ENCODE measurements at places on chromosomes 5 and 9. TPM values are rescaled to one million over a fixed set of nuclear protein-coding genes. Genes with fewer than 3 reads are reported as not detected.

ACTBL2 gene
- polyA plus RNA-seq: not detected

FBP2 gene
- polyA plus RNA-seq: not detected

MCCC2 gene
- 33.2 TPM for polyA plus RNA-seq

DND1 gene
- not detected for polyA plus RNA-seq

MRPL22 gene
- 87.4 TPM for polyA plus RNA-seq

PCDHGA11 gene
- 0.15 TPM for polyA plus RNA-seq

ENTPD2 gene
- not detected for polyA plus RNA-seq

AHRR gene
- 0.05 TPM for polyA plus RNA-seq

EDIL3 gene
- not detected for polyA plus RNA-seq

TMEM203 gene
- polyA plus RNA-seq: 106 TPM

PROP1 gene
- polyA plus RNA-seq: not detected

SNCB gene
- polyA plus RNA-seq: not detected

ENHO gene
- polyA plus RNA-seq: not detected

OCLN gene
- 0.09 TPM for polyA plus RNA-seq

ATP10B gene
- polyA plus RNA-seq: 1.0 TPM

CNTNAP3 gene
- not detected for polyA plus RNA-seq

SLC31A1 gene
- 1.9 TPM for polyA plus RNA-seq

ANKRA2 gene
- polyA plus RNA-seq: 19.3 TPM

SELENOP gene
- not detected for polyA plus RNA-seq

GARNL3 gene
- 1.3 TPM for polyA plus RNA-seq

DPYSL3 gene
- polyA plus RNA-seq: not detected

IFNB1 gene
- polyA plus RNA-seq: not detected

RGS7BP gene
- polyA plus RNA-seq: not detected

TMEM252 gene
- not detected for polyA plus RNA-seq

GRIN1 gene
- not detected for polyA plus RNA-seq

PCDHGC4 gene
- not detected for polyA plus RNA-seq

PRSS3 gene
- polyA plus RNA-seq: not detected

FSTL4 gene
- polyA plus RNA-seq: not detected

TMEM232 gene
- not detected for polyA plus RNA-seq

LCN12 gene
- polyA plus RNA-seq: not detected

PAEP gene
- polyA plus RNA-seq: not detected

ADAMTS12 gene
- not detected for polyA plus RNA-seq

PCDHB11 gene
- not detected for polyA plus RNA-seq

IPPK gene
- 5.2 TPM for polyA plus RNA-seq

LHX3 gene
- not detected for polyA plus RNA-seq

GFRA3 gene
- polyA plus RNA-seq: not detected

ADAMTS13 gene
- 0.35 TPM for polyA plus RNA-seq

SPEF2 gene
- not detected for polyA plus RNA-seq

PCDH12 gene
- polyA plus RNA-seq: 0.29 TPM

PTTG1 gene
- polyA plus RNA-seq: 19.1 TPM

IL13 gene
- polyA plus RNA-seq: not detected

CAMK2A gene
- not detected for polyA plus RNA-seq

FAM221B gene
- not detected for polyA plus RNA-seq

SLC25A2 gene
- not detected for polyA plus RNA-seq

ARHGAP26 gene
- polyA plus RNA-seq: 1.6 TPM

GPR21 gene
- polyA plus RNA-seq: not detected

REEP5 gene
- 113 TPM for polyA plus RNA-seq
